ENCODE measurements at places on chromosomes 4 and X. TPM values are rescaled to one million over a fixed set of nuclear protein-coding genes. Genes with fewer than 3 reads are reported as not detected.

DNA sequence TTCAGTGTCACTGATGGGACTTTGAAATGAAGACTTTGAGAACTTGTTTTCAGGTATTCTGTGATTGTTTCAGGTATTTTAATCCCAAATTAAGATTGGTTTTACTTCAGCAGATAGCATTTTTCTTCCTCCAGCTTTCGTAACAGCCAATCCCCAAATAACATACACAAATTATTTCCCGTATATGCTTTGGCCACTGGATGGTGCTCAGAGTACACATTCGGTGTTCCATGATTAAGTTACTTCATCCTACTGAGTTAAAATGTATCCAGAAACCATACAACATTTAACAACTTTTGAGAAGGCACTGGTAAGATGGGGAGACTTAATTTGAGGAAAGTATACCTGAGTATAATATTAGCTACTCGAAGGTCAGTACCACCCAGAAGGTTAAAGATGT, 233.4 kb upstream of the FAM47A start:
- no peak for DNase-seq

- DNase-seq: no peak
Observed at GRCh38 chr4:111788099-111788498, 357.2 kb upstream of the FAM241A start.

- DNase-seq: no peak
Observed at GRCh38 chr4:189048119-189048518, 892.6 kb upstream of the FRG1 start.

DNA sequence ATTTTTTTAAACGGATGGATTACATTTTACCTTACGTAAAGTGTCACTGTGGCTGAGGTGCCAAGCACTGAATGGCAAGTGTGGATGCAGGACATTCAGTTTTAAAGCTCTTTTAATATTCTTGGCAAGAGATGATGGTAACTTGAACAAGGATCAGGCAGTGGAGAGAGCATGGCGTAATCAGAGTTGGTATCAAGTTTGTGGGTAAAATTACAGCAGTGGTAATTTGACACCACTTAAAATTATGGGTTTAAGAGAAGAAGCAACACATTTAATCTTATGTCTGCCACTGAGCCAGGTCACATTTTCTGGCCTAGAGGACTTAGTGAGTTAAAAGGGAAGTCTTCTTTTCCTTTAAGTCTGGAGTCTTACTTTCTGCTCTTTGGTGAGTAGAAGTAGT, 100.5 kb downstream of the NAA11 start:
- no peak for DNase-seq

GRCh38 chr4:10526429-10527222, 69.4 kb upstream of the ZNF518B start:
- DNase-seq: no peak

- no peak for DNase-seq
Observed at GRCh38 chr4:62661821-62662220, 1461.7 kb downstream of the ADGRL3 start.

GRCh38 chrX:97367125-97367524, 483.4 kb downstream of the RPA4 start:
- peak; percentile 48 for DNase-seq

DNA sequence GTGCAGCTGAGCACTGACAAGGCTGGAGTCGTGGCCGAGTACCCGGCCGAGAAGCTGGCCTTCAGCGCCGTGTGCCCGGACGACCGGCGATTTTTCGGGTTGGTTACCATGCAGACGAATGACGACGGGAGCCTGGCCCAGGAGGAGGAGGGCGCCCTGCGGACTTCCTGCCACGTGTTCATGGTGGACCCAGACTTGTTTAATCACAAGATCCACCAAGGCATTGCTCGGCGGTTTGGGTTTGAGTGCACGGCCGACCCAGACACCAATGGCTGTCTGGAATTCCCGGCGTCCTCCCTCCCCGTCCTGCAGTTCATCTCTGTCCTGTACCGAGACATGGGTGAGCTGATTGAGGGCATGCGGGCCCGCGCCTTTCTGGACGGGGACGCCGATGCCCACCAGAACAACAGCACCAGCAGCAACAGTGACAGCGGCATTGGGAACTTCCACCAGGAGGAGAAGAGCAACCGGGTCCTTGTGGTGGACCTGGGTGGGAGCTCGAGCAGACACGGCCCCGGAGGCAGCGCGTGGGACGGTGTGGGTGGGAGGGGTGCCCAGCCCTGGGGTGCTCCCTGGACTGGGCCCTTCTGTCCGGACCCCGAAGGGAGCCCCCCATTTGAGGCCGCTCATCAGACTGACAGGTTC, 24.3 kb downstream of the RGS12 start:
- no peak for DNase-seq

DNA sequence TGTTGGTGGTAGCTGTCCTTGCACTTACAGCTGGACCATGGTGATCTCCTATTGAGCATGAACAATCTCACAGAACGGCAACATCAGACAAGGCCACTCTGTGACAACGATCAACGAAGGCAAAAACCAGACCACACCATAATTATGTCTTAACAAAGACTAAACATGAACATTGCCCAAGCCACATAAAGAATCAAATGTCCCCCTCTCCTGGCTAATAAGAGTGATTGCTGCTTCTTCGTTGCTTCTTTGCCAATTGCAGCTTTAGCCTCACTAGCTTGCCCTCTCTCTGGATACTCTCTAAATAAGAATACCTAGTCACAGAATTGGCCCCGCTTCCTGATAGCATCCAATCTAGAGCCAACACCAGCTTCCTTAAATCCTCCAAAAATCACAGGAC, 41.5 kb upstream of the PGRMC1 start:
- DNase-seq: no peak

GRCh38 chr4:26074712-26075430, 160.9 kb downstream of the SMIM20 start:
- DNase-seq: no peak

DNA sequence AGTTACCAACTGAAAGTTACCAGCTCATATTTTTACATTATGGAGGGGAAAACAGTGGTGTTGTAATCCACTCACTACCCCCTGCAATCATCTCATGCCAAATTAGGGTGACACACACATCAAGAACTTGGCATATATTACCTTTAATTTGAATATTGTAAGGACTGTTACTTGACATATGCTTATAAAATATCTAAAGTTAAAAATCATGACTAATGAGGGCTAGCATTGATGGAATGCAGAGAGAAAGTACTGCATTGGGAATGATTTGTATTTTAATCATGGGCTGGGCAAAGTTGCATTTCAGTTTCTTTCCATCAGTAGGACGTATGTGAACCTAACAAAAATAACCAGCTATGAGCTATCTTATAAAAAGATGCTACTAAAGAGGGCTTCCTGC, 517.5 kb upstream of the GRIA3 start:
- DNase-seq: no peak

GRCh38 chrX:107470198-107470597, 20.7 kb downstream of the FRMPD3 start:
- no peak for DNase-seq

GRCh38 chr4:87934973-87935372, 40.5 kb upstream of the SPP1 start:
- DNase-seq: no peak

The SYTL4 gene
- polyA plus RNA-seq: 13.7 TPM

The SPARCL1 gene
- polyA plus RNA-seq: 516 TPM

The ASB11 gene
- 0.25 TPM for polyA plus RNA-seq

The SUPT20HL2 gene
- polyA plus RNA-seq: not detected

The CD99 gene
- 172 TPM for polyA plus RNA-seq

The CDK16 gene
- polyA plus RNA-seq: 95.4 TPM

The HOPX gene
- polyA plus RNA-seq: 30.9 TPM
